ENCODE measurements at places on chromosomes 5 and 9.

DNA sequence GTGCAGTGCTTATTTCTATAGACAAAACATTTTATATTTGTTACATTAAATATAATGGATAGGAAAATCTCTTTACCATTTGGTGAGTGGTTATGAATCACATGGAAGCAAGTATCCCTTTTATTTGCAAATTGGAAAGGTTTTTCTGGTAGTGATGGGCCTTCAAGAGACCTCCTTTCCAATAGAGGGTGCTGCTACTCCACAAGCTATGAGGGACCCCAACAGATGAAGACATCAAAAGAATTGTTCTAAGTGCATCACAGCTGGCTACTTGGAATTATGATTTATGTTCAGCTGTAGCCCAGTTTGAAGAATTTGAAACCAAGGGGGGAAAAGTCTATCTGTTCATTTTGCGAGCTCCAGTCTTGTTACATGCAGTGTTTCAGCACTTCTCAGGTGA is 493.7 kb upstream of the SGCD start:
- no peak for DNase-seq

DNA sequence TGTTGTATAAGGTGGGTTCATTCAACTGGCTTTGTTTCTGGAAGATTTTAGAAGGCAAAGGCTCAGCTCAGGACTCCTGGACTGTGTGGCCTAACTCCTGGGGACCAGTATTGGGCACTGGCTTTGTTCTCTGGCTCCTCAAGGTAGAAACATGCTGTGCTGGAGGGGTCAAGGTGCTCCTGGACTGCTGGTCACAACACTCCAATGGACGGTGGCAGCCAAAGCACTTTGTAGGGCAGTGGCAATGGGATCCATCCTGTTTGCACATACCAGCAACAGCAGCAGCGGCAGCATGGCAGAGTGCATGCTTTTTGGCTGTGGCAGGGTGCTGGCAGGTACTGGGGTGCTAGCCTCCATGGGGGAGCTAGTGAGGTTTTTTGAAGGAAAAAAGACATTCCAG is 65.3 kb downstream of the SLCO6A1 start:
- DNase-seq: no peak

DNA sequence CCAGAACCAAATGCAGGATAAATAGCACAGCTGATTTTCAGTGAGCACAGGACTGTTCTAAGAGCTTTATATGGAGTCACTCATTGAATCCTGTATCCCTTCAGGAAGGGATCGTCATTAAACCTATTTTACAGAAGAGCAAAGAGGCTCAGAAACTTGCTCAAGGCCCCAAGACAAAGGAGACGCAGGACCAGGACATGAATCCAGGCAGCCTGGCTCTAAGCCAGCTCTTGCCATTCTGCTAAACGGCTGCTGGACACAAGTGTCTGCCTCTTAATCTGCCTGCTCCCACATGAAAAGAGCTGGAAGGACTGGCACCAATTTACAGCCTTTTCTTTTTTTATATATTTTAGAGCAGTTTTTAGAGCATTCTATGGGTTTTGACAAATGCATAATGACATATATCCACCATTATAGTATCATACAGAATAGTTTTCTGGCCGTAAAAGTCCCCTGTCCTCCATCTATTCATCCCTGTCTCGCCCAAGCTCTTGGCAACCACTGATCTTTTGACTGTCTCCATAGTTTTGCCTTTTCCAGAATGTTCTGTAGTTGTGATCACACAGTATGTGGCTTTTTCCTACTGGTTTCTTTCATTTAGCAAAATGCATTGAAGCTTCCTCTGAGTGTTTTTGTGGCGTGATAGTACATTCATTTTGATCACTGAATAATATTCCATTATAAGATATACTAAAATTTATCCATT is 37.5 kb downstream of the RETREG1 start:
- DNase-seq: no peak

DNA sequence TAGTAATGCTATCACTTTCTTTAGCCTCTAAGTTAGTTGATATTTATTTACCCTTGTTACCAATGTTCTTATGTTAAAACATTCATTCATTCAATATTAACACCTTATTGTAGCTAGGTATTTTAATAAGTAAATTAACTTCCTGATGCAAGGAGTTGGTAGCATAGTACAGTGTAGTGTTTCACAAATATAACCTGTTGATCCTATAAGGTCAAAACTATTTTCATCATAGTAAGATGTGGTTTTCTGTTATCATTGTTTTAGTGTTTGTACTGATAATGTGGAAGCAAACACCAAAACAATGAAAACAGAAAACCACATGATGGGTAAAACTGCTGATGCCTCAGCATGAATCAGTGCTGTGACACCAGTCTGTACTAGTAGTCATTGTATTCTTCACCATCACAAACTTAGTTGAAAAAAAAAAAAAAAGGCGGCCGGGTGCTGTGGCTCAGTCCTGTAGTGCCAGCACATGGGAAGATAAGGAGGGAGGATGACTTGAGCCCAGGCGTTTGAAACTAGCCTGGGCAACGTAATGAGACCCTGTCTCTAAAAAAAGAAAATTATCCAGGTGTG is 36.5 kb downstream of the ZCCHC7 start:
- no peak for DNase-seq

DNA sequence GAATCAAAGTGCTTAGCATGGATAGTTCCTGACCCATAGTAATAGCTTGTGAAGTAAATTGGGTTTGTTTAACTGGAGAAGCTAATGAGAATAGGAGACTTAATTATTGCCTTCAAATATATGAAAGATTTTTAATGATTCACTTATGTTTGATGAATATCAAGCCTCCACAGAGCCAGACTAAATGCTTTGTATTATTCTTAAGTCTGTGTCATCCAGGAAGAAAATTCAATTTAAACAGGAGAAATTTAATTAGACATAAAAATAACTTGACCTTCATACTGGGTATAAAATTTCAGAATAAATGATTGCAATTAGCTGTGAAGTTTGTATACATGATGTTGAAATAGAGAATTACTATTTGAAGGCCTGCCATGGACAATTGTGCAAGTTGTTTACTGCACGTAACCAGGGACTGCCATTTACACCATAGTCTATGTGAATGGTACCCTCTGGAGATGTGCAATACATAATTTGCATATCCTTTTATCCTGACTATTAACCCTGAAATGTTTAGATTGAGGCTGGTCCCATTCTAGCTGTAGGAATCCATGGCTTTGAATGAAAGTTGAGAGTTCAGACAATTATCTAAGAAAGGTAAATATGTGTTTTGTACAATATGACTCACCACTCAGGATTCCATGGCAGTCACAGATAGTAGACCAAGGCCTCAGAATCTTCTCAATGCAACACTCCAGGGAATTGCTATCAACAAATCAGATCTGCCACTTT is 133.5 kb upstream of the IL12B start:
- no peak for DNase-seq

DNA sequence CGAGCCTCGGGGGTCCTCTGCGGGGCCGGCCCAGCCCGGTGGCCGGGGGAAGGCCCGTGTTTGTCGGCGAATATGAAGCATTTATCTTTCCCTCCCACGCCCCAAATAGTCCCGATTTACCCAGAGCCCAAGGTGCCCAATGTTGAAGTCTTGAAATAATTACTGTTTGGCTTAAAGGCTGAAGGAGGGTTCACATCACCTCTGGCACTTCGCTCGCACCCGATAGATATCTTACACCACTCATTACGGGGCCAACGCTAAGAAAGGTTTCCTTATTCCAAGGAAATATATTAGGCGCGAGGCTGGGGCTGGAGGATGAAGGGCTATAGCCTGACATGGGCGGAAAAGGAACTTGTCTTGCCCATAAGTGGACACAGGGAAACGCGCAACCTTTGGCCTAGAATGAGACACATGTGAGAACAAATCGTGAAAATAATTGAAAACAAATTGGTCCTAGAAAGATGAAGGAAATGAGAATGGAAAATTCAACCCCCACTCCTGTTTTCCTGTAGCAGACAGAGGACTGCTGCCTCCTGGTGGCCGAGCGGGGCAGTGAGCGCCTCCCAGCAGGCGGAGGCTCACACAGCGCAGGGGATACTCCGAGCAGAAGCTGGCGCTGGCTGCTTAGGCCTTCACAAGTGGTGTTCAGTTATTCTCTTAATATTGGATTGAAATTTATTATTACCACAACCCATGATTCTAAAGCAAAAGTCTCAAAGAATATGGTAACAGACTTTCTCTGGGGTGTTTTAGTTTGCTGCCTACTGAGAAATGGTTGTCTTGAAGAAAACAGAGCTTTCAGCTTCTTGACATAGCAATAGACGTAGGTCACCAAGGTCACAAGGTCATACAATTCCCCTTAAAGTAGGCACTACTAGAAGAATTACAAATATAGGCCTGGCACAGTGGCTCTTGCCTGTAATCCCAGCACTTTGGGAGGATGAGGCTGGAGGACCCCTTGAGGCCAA is 7.9 kb downstream of the CCL21 start:
- peak; percentile 81 for DNase-seq

- no peak for DNase-seq
Observed at GRCh38 chr5:122099060-122099790, 21.2 kb upstream of the LOX start.

DNA sequence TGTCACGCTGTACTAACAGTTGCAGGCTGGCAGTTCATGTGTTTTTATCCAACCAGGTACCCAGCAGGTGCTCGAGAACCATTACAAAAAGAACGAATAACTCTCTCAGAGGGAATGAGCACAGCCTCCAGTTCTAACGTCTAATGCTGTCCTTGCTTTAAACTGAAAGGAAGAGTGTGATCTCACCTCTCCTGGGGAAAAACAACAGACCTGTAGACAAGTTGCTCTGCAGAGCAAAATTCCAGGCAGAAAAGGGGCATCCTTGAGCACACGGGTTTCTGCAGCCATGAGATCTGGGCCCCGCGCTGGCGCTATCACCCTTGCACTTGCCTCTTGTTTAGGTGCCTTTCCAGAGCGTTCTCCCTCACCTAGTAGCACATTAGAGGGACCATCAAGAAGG is 92.5 kb upstream of the DNAH5 start:
- DNase-seq: no peak

GRCh38 chr9:124879226-124879625 is 17.3 kb downstream of the ARPC5L start:
- no peak for DNase-seq

DNA sequence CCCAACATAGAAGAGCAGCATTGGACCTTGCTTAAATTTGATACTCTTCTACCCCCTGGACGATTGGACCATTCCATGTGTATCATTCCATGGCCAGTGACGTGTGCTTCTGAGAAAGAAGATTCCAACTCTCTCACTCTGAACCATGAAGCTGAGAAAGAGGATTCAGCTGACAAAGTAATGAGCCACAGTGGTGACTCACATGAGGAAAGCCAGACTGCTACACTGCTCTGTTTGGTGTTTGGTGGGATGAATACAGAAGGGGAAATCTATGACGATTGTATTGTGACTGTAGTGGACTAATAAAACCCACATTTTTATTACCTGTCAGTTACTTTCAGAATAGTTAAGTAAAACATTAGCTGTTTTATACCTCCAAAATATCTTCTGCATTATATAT is 7.5 kb downstream of the HSPA5 start:
- DNase-seq: no peak

GRCh38 chr5:124053340-124053739 is 541.4 kb downstream of the CSNK1G3 start:
- DNase-seq: no peak

DNA sequence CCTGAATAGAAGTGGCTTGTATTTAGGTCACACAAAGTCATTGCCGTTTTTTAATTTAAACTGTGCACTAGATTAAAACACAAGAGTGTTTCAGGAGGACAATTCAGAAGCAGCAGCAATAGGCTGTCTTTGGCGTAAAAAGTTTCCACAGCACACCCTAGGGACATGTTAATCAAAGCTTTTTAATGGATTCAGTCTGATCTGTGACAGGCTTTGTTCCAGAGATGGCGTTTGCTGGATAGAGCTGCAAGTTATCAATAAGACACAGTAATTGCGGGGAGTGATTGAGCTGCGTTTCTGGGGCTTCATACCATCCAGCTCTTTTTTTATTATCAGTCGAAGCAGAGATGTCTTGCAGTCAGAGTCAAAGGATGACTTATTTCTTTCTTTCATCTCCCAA is 300.3 kb downstream of the ZNF608 start:
- DNase-seq: no peak

- DNase-seq: no peak
Observed at GRCh38 chr5:5309645-5310044, 112.8 kb upstream of the ICE1 start.

DNA sequence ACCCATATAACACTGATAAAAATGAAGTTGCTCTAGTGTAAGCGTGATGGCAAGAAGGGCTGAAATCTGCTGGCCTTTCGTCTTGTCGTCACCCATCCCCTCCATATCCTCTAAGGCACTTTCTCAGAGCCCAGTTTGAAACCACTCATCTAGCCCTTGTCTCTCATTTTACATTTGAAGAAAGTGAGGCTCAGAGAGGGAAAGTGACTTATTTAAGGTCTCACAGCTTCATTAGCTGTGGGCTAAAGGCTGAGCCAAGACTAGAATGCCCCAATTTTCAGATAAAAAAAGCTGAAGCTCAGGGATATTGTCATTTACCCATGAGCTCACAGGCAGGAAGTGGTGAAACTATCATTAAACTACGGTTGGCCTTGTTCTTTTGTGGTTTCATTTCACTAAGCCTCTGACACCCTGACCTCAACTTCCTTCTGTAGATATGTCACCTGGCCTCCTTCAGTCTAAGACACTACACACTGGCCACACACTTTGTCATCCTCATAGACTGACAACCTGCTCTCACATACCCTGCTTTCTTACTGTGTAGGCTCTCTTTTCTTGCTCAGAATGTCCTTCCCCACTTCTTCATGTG is 176.7 kb upstream of the DMAC1 start:
- DNase-seq: peak; percentile 86

Measured in CD4-positive, alpha-beta T cell treated with Interleukin-21 for 1 hour (primary cell).